ENCODE measurements at places on chromosomes 2 and 18.

DNA sequence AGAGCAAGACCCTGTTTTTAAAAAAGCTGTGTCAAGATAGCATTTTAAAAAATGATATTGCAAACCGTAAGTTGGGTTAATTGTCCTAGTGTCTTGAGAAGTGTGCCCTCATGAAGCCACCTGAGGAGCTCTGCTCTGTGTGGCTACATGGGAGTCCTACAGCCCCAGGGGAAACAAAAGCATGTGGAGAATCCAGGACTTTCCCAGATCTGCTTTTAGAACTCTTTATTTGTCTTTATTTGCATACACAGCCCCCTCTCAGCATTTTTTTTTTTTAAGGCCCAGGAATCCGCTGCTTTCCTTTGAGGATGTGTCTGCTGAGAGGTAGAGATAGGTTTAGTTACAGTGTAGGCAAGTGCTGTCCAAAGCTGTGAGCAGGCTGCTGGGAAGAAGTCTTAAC is 219.2 kb downstream of the FHOD3 start:
- no peak for DNase-seq

DNA sequence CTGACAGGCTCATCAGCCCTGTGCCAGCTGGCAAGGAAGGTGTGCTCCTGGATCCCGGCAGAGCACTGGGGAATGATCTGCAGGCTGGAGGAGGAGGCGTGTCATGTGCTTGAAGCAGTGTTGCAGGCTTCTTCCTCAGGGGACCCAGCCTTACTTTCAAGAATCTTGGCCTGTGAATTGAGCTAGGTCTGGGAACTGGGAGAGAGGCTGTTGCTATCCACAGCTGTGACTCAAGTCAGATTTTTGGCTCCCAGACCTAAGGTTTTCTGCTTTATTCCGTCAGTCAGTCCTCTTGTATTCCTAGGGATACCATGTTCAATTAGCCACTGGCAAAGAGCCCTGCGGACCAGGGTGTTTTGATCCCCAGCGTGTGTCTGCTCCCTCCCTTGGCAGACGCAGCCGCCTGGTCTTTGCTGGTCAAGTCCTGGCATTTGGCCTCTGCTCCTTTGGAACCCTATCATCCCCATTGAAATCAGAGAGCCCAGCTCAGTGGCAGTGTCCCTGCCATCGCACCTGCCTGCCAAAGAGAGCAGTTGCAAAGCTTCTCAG is 32.4 kb downstream of the ASB1 start:
- no peak for DNase-seq

GRCh38 chr2:201152999-201153815 is 29.7 kb upstream of the CASP10 start:
- no peak for DNase-seq

- DNase-seq, result no peak
Observed at GRCh38 chr2:152426801-152427200, 91.8 kb downstream of the FMNL2 start.

- no peak for DNase-seq
Observed at GRCh38 chr2:3463944-3464343, 55.4 kb downstream of the ADI1 start.

- DNase-seq, result no peak
Observed at GRCh38 chr2:14756122-14756541, 123.6 kb downstream of the LRATD1 start.

- peak; percentile 34 for DNase-seq
Observed at GRCh38 chr2:25982273-25982967, at the start of gene KIF3C. KIF3C (minus strand) TSS chr2:25982497; CDS start chr2:25981917, 580 bp downstream.

DNA sequence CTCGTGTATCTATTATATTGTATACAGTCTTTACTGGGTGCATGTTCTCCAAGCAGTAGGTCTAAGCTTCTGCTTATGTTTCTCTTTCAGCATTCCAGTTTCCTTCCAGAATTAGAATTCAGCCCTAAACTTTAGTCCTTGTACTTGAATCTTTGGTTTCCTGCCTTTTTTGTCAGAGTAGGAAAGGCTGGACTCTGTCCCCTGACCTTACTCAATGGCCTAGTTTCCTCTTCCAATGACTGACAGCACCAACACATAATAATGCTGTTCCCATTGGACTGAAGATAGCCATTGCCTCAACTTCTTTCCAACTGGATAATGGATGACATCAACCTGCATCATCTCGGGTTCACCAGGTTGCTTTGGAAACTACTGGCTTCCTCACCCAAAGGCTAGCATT is 217.0 kb downstream of the FIGN start:
- DNase-seq, result no peak

DNA sequence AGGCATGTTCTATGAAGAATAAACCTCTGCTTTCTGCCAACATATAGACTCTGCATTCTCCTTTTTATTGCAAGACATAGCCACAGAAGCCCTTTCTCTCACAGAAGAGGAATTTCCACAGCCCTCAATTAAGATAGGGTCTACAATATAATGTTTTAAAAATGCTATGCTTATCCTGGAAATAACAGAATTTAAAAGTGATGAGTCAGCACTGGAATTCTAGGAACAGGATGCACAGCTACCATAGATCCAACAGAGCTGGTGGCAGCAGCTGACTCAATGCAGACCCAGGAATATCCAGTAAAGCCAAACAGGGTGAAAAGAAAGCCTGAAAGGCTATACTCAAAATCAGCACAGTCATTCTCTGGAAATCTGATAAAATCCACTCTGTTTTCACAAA is 866.9 kb downstream of the TRIB2 start:
- DNase-seq, result no peak

DNA sequence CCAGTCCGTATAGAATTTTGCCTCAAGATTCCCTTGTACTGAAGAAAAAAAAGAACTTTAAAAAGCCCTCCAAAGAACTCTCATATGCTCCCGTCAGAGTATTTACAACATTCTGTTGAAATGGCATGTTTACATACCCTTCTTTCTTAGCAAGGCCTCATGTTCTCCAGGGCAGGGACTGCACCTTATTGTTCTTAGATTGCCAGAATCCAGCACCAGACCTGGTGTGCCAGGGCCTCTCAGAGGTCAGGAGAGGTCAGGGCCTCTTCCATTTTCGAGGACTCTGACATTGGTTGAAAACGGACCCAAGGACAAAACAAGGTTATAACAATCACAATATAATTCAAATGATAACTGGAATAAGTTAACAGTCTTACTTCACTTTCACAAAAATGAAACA is 78.2 kb downstream of the TNP1 start:
- DNase-seq, result no peak

- DNase-seq, result peak; percentile 14
Observed at GRCh38 chr2:10036095-10036884, 7.1 kb upstream of the KLF11 start.

Data from stimulated activated CD8-positive, alpha-beta memory T cell treated with anti-CD3 and anti-CD28 coated beads, Interleukin-4, amount 100 ng/mL, for 4 hours (primary cell).